ENCODE measurements at places on chromosomes 12 and 14.

- no peak for DNase-seq
These were observed at the start of gene AQP2 for GRCh38 chr12:49950273-49951251. Gene AQP2, plus strand, starts transcription at chr12:49950737. Its CDS starts 94 bp downstream, at chr12:49950831.

DNA sequence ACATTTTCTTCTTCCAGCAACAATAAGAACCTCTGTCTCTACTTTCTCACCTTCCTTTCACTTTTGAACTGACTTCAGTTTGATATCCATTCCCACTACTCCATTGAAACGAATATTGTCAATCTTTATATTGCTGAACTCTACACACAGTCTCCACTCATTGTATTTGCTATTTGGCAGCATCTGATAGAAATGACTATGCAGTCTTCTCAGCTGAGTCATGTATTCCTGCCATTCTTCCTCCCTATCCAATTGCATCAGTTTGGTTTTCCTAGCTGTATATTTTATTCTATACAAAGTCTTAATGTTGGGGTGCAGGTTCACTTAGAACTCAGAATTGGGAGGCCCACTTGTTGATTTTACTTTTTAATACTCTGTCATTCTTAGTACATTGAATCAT, 107.5 kb upstream of the CPNE8 start:
- no peak for DNase-seq

DNA sequence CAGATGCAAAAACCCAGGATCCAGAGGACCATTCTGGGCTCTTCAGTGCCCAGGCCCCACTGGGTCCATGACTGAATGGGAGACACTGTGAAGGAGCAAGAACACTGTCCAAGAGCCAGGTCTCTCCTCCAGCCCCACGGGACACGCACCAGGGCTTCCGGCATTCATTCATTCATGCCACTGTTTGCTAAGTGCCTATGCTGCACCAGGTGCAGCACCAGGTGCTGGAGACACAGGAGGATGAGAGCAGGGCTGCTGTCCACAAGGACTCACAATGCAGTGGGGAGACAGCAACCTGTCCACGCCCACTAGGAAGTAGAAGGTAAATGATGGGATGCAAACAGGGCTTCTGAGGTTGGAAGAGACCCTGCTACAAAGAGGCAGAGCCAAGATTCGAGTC, 20.4 kb downstream of the CLMN start:
- DNase-seq = no peak

- no peak for DNase-seq
These were observed 22.0 kb downstream of the TTC9 start for GRCh38 chr14:70663707-70664179.

DNA sequence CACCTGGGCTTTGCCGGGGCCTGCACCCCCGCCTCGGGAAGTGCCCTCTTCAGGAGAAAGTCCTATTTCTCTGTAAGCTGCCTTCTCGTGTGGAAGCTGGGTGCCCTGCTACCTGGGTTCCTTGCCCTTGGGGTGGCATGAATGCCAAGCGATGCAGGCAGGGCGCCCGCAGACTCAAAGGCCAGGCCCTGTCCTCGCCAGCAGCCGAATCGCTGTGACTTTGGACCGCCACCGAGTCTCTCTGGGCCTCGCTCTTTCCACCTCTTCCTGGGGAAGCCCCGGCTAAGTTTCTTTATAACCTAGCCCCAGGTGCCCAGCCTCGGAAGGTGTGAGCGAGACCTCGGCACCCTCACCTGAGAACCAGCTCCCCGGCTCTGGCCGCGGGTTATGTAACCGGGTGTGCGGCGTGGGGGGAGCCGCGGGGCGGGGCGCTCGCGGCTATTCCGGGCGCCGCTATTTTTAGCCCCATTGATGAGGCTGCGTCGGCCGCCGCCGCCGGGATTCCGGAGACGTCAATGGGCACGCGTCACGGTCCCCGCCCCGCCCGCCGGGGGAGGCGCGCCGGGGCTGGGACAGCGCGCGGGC, 14.6 kb upstream of the NR4A1 start:
- no peak for DNase-seq

- no peak for DNase-seq
These were observed 42.2 kb downstream of the PLEKHA5 start for GRCh38 chr12:19171731-19172130.

DNA sequence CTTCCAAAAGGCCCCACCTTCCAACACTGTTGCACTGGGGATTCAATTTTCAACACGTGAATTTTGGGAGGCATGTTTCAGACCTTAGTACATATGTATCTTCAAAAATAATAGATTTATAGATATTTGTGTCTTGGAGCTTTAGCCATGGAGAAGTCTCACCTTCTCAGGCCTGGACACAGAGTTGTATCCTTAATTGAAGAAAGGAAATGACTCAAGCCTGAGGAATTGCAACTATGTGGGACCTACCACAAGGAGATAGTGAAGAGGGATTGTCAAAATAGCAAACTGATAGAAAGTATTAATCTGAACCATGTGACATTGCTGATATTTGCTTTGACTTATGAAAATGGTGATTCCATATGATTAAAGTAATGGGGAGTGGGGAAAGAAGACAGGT, 89.8 kb downstream of the ACSS3 start:
- DNase-seq = no peak

Measured in NCI-H1694 (cell line).